ENCODE measurements at places on chromosomes 2 and 18.

GRCh38 chr18:74819433-74820059 lies 221.9 kb downstream of the ZNF407 start:
- peak; percentile 56 for DNase-seq

GRCh38 chr18:52936931-52937330 lies 596.9 kb downstream of the DCC start:
- DNase-seq = no peak

DNA sequence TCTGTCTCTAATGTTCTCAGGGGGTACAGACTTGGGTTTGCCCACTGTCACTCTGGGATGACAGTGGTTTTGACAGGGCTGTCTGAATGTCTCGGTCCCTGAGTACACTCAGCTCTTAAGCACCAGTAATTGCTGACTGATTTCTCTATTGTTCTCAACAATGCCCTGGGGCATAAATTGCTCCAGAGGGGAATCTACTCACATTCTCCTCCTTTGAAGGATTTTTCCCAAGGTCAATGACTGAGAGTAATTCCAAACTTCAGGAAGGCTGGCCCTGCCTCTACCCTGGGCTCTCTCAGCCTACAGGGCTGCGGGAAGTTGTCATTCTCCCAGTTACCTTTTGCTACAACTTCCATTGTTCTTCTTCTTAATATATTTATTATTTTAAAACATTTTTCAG lies 36.5 kb downstream of the MC2R start:
- no peak for DNase-seq

DNA sequence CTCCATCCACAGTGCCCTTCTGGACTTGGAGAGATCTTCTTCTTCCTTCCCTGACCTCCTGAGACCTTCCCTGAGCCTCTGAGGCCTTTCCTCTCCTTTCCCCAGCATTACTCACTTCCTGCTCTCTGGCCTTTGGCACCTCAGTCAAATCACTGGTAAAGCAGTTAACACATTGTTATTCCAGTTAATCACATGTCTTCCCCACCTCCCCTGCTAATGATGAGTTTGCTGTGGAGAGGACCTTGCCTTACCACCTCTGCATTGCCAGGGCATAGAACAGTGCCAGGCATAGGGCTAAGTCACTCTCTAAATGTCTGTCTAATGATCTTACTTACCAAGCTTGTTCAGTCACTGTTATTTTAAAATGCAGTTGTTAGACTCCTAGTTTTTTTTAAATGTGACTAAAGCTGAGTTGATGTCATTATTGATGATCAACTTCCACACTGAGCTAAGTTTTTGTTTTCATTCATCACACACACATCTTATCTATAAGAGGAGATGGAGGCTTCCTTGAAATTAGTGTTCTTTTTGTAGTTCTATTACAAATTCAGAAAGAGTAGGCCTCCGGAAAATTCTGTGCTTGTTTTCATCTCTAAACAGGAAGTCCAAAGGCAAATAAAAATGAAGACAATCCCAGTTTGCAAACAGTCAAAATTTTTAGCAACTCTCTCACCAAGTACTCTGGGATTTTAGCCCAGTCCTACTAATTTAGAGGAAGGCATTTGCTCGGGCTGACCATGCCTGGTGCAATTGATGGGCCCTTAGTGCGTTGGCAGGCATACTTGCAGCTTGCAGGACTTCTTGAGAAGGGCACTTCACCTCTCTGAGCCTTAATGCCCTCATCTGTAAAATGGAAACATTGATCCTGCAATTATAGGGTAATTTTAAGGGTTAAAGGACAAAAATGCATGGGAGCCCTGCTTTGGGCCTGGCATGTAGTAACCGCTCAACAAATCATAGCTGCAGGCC lies 113.7 kb upstream of the SPRED2 start:
- DNase-seq = peak; percentile 57

GRCh38 chr2:44789971-44790721 lies 151.4 kb upstream of the SIX3 start:
- no peak for DNase-seq

All from ACHN (cell line).